Activated T-helper 1 cell treated with anti-CD3 and anti-CD28 coated beads, Interleukin-2, amount 50 U/mL, for 16 hours (primary cell): ENCODE measurements at places on chromosomes 4 and X.

GRCh38 chrX:24145303-24146186 lies 4.0 kb upstream of the ZFX start:
- no peak for DNase-seq

GRCh38 chrX:53486285-53486684 lies 52.1 kb upstream of the HSD17B10 start:
- DNase-seq: no peak

GRCh38 chr4:21882051-21882839 lies 66.3 kb downstream of the KCNIP4 start:
- DNase-seq: no peak

- DNase-seq: no peak
These were observed 65.1 kb downstream of the HPGDS start for GRCh38 chr4:94277534-94277933.

DNA sequence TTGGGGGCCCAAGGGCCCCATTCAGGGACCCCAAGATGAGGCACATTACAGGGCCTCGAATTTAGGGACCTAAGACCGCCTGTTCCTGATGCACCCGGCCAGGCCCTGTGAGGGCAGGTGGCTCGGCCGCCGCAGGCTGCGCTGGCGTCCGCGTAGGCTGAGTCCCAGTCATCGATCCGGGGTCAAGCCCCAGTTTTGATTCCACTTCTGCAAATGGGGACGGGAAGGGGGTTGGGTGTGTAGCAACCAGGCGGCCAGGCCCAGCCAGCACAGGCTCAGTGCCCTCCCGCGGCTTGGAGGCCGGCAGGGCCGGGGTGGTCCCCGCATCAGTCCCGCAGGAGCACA lies 327 bp downstream of the PNPLA4 start:
- DNase-seq: no peak

DNA sequence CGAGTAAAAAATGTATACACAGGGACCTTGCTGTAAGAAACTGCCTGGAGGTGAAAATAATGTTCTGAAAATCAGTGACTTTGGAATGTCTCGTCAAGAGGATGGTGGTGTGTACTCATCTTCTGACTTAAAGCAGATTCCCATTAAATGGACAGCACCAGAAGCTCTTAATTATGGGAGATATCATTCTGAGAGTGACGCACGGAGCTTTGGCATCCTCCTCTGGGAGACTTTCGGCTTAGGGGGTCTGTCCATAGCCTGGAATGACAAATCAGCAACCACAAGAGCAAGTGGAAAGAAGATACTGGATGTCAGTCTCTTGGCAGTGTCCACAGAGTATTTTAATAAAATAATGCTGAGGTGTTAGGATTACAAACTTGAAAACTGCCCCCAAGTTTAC lies 129.4 kb downstream of the THOC2 start:
- DNase-seq: no peak

GRCh38 chr4:159900562-159900961 lies 797.7 kb downstream of the RAPGEF2 start:
- DNase-seq: no peak
